ENCODE measurements at places on chromosomes 16 and 17.

- DNase-seq = no peak
Observed at GRCh38 chr16:2005646-2006045, 4.0 kb downstream of the ZNF598 start.

DNA sequence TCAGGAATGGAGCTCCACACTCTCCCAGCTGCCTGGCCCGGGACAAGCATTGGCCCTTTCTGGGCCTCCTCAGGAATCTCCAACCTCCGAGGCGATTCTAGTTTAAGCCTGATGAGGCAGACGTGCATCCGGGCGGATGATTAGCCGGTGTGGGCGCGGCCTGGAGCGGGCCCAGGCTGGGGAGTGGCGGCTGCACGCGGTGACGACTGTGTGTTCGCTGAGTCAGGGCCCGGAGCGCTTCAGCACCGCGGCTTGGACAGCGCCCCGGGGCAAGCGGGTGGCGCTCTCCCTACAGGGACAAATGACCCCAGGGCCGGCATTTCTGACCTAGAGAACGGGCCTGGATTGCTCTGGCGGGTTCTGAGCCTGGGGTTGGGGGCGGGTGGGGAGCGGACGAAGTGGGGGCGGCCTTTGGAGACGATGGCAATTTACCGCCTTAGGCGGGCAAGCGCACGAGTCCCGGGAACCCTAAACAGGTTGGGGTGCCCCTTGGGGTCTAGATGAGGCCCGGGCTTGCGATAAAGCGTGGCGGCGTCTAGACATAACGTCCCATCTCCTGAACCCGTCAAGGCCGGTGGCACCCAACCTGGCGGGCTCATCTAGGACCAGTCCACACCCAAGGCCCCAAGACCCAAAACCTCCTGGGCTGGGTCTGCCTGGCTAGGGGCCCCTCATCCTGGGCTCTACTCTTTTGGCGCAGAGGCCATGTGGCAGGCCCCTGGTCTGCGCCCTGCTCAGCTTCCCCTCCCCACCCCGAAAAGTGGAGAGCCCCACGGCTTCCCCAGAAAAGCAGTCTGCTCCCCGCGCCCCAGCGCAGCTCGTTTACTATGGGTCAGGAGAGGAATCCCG is 22.3 kb upstream of the ZNHIT3 start:
- no peak for DNase-seq

DNA sequence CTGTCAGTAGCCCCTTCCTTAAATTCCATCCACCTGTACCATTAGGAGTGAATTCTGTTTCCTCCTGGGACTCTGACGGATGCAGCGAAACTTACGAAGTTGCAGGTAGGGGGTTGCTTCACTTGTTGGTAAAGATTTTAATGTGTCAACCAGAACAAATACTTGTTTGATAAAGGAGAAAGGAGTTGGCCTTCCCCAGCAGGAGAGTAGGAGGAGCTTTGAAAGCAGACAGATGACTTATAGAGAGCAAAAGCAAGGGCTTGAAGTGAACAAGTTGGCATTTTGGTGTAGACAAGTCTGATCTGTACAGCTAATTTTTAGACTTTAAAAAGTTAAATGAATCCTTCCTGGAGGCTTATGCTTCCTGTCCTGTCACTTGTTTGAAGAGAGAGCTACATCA is 38.1 kb upstream of the PMFBP1 start:
- no peak for DNase-seq

DNA sequence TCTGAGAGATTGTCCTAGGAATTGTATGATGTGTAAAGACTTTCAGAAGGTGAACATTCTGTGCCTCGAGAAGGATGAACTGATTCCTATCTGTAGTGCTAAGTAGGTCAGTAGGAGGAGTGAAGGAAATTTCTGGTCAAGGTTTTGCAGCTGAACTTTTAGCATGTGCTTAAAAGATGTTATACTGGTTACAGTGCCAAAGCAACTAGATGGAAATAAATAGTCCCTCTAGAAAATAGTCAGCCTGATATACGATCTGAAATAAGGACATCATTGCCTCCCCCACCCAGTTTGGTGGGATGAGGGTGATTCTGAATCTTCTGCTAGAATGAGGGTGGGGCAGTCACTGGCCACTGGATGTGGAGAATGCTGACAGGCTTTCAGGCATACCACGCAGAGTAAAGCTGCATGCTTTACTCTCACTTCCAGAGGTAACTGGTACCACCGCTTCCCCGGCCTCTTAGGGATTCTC is 57.2 kb upstream of the VPS4A start:
- DNase-seq = no peak

- DNase-seq = no peak
Observed at GRCh38 chr16:20214401-20214800, 112.9 kb downstream of the GP2 start.

- no peak for DNase-seq
Observed at GRCh38 chr17:65604070-65604469, 42.6 kb upstream of the AXIN2 start.

DNA sequence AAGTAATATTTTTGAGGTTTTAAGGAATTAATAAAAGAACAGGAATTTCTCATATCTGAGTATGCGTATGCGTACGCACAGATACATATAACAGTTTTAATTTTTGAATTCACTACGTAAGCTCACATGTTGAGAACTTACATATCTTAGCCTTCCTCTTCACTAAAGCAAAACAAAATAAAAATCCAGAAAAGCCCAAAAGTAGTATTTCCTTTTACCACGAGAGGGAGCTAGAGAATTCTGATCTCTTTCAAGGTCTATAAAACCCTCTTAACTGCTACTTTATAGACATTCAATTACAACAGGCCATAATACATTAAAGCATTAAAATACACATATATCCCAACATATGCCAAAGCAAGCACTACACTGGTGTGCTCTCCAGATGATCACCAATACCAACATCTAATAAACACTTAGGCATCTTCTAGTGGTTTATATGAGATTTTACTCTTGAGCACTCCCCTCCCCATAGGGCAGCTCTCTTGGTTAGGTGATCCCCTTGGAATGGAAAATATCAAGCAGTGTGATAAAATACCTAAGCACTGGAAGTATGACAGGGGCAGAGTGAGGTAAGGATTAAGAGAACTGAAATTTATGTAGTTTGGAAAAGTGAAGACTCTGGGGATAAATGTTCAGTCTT is 94.0 kb downstream of the SKAP1 start:
- peak; percentile 8 for DNase-seq

- DNase-seq = no peak
Observed at GRCh38 chr16:73049091-73049490, 1.2 kb upstream of the ZFHX3 start.
